Thymus (tissue), 14 donors: ENCODE measurements at places on chromosomes 2 and 18. TPM values are rescaled to one million over a fixed set of nuclear protein-coding genes. Genes with fewer than 3 reads are reported as not detected.

GRCh38 chr18:36405611-36406010, 108.1 kb downstream of the FHOD3 start:
- DNase-seq: no peak
- no peak overlapping the region for H3K27ac ChIP-seq
- no peak overlapping the region for H3K4me3 ChIP-seq
- H3K4me1 ChIP-seq: no peaks in the 10 kb centered on the region

DNA sequence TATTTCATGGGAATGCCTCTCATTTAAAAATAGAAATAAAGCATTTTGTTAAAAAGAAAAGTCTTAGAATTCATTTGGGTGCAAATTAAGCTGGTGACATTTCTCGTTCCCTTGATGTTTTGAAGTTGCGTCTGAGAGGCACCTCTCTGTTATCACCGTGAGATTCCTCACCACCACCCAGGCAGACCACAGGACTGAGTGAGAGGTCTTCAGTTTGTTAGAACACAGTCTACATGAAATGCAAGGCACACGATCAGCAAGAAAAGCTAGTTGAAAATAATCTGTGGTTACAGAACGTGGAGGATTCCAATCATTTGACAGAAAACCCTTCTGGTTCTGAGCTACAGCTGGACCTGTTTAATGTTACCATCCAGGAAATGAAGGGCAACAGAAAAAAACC, 116.0 kb downstream of the UXS1 start:
- no peaks in the 10 kb centered on the region for H3K36me3 ChIP-seq
- H3K27ac ChIP-seq: peak overlapping the region; percentile 8
- H3K4me1 ChIP-seq: peaks cover 5% of the 10 kb centered on the region
- no peaks in the 10 kb centered on the region for H3K27me3 ChIP-seq

- H3K4me1 ChIP-seq: no peaks in the 10 kb centered on the region
- no peak overlapping the region for H3K4me3 ChIP-seq
- DNase-seq: no peak
- no peak overlapping the region for H3K27ac ChIP-seq
- H3K27me3 ChIP-seq: no peaks in the 10 kb centered on the region
- H3K36me3 ChIP-seq: no peaks in the 10 kb centered on the region
Measured at GRCh38 chr2:215397632-215398341, 38.1 kb downstream of the FN1 start.

RAPGEF4 gene
- 2.0 TPM for total RNA-seq
